Hematopoietic multipotent progenitor cell treated with erythropoietin and hydrocortisone succinate and interleukin-3 and kit ligand, for 8 days (in vitro differentiated cells): ENCODE measurements at places on chromosomes 2 and 18.

DNA sequence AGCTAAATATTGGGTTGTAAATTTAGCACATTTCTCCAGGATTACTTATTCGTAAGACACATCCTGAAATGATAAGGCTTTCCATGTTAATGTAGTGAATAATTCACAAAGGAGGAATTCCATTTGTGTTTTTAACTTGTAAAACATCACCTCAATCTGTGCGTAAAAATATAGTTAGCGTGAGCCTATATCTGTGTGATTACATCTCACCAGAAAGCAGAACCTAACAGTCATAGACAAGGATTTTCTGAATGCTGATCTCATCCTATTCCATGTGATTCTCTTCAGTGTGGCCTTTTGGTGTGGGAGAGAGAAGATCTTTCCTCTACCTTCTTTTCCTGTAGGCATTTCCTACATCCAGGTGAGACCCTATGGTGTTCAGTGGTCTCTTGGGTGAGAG is 263.2 kb upstream of the RASGRP3 start:
- no peak for DNase-seq

DNA sequence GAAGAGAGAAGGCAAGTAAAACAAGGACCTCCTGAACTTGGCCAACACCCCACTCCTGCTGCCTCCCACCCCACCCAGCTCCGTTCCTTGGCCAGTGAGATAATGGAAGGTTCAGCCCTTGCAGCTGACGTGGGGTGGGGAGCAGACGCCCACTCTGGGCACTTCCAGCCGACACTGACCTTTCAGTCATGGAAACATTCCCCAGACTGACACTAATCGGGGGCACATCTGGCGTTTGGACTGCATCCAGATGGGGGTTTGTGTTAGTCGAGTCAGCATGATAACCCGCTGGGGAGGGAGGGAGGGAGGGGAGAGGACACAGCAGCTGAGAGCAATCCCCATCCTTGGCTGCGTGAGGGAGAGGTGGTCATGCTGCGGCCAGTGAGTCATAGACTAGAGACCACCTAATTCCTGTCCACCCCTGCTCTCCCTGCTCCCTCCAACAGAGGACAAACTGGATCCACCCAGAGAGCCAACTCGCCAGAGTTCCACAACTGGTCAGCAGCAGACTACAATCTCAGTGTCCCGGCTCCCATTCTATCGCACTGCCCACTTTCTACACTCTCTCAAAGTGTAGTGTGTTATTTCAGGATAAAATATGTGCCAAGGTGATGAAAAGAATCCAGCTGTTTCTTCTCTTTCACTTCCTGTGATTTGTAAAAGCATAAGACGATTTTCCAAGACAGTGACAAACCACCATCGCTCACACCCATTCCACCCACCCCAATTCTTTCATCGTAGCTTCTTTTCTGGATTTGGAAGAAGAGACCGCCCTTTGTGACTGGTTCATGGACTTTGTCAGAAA is 115.4 kb upstream of the PKDCC start:
- DNase-seq: peak; percentile 76

GRCh38 chr2:239087046-239087710 is 239.3 kb downstream of the TWIST2 start:
- DNase-seq: no peak

DNA sequence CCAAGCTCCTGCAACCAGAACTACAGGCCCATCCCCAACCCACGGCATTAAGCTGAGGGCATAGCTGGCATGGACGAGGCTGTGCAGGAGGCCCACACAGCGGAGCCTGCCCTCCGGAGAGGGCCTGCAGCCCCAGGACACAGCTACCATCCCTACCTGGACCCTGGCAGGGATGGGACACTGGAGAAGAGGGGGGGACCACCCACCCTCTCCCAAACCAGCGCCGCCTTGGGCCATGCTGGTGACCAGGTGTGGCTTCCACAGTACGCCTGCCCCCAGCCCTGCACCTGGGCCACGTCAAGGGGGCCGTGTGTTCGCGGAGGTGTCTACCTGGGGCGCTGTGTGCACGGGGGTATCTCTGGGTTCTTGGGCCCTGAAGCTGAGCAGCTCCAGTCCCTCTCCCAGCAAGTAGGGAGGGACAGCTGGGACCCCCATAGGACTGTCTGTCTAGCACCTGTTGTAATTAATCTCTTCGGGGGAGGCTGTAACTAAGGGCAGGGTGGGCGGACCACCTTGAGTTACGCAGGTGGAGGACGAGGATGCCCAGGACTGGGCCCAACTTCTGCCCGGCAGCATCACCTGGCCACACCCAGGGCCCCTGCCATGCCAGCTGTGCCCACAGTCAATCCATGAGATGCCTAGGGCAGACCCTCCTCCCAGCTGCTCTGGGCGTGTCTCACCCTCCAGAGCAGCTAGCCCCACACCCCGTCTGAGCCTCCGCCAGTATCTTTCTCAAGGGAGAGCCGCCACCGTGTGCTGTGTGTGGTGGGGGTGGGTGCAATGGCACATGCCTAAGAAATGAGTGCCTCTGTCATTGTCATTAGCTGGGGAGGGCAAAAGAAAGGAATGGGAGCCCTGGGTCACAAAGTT is 18.3 kb downstream of the HS6ST1 start:
- DNase-seq: no peak

DNA sequence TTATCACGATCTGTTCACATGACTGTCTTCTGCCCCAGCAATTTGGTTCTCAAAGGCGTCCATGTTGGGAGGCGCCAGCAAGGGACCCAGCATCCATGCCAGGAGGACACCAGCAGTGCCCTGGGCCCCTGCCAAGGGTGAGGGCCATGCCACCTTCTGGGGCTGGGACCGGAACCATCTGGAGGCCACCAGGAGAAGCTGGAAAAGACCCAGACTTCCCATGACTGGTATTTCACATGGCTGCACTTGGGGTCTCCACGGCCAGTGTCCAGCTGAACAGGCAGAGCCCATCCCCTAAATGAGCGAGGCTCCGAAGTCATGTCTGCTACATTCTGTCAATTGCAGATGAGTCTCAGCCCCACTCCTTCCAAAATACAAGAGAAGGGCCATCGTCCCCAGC is 306.8 kb upstream of the HS6ST1 start:
- no peak for DNase-seq

DNA sequence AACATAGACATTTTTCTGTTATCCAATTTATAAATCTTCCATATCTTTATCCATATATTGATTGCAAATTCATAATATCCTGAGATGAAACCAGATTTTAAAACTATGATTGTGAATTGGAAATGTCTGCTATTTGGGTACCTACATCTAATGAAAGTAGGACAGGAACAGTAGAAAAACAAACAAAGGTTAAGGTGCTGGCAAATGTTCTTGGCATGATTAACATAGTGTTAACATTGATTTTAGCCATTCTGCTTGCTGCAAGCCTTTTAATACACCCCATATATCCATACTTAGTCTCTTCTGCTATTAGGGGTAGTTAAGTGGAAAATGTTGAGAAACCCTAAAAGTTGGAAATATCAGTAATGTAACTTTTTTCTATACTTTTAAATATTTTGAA is 152.0 kb downstream of the KCNJ3 start:
- no peak for DNase-seq

DNA sequence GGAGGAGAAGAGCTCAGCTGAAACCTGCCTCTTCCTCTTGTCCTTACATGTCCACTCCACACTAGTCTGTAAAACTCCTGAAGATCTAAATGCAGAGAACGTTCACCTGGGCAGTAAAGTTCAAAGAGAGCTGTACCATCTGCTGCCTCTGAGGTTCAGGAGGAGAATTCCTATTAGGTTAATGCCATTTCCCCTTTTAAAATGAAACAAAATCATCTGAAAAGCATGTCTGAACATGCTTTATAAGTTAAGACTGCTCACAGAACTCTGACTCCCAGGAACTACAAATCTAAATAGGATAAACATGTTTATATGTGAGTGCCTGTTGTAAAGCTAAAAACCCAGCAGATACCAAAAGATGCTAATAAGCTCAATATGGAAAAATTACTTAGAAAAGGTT is 164.4 kb downstream of the AFF3 start:
- no peak for DNase-seq

DNA sequence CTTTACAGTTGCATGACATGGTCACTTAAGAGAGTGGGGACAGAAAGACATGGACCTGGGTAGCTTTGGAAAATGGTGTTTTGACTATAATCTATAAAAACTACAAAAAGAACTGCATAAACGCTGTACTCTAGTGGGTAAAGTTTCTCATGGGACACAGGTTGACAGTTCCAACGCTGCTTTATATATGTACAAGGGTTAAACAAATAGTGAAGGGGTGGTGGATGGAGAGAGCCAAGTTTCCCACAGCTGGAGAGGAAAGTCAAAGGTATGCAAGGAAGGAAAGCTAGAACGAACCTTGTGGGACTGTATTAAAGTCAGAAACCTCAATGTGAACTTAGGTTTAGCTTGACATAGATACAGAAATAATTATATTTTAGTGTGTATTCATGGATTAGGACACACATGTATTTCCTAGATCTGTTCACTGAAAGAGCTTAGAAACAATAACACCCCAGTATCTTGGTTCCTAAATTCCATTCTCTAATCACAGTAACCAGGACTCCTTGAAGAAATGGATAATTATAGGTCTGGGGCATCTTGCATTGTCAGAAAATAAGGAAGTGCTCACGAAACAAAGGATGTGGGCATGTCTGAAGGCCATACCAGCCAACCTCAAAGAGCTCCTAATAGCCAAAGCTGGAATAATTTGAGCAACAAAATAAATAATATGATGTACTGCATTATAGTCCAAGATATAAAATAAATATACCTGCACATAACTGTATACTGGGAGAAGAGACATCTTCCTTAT is 28.8 kb downstream of the TANC1 start:
- no peak for DNase-seq

GRCh38 chr2:217258170-217258569 is 398.3 kb upstream of the TNP1 start:
- DNase-seq: no peak
